ENCODE measurements at places on chromosomes 3 and 15.

- DNase-seq: no peak
These were observed 43.3 kb downstream of the CNTN3 start for GRCh38 chr3:74571118-74571517.

GRCh38 chr3:143314251-143315093 lies 194.9 kb downstream of the CHST2 start:
- no peak for DNase-seq

DNA sequence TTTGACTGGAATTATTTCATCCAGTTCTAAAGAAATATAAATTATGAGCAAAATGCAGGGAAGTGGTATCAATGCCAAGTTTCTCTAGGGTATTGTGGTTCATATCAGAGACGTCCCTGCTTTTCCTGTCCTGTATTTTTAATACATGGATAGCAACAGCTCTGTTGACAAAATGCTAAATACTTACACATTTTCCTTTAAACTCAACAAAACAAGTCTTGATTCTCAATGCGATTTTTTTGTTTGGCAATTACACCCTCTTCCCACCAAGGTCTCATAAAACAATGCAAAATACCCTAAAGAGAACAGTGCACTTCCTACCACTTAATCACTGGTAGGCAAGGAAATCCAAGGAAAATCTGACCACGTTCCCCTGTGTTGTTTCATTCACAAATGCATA lies 120.0 kb downstream of the DUT start:
- no peak for DNase-seq

DNA sequence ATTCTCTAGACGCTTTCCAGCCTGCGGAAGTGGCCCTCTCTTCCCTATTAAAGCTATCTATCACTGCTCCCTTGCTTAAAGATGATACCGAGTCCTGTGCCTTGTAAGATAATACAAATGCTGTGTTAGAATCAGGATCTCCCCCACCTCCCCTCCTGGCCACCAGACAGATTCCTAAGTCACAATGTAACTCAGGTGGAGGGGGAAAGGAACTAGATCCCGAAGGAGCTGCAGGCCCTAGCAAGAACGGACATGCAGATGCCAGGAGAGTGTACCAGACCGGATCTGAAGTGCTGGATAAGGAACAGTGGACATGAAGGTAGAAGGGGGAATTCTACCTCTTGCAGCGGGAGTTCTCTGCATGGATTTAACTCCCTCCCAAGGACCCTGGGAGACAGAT lies 230.7 kb upstream of the LYSMD4 start:
- DNase-seq: no peak
